ENCODE measurements at places on chromosomes 12 and 14.

DNA sequence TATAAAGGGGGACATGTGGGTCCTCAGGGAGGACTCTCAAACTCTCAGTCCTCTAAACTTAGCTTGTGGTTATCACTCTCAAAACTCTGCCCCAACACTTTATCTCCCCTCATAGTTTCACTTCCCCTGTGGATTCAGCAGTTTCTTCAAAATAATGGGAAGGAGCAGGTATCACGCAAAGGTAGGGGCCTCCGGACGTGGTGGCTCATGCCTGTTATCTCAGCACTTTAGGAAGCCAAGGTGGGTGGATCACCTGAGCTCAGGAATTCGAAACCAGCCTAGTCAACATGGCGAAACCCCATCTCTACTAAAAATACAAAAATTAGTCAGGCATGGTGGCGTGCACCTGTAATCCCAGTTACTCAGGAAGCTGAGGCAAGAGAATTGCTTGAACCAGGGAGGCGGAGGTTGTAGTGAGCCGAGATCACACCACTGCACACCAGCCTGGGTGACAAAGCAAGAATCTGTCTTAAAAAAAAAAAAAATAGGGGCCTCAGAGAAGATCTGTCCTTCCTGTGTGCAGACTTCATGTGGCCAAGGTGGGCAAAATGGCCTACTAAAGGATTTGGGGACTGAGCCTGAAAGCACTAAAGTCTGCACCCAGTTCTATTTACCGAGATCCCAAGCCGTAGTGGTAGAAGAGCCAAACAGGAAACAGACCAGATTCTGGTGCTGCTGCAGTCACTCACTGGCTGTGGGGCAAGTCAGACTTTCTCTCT is 6.4 kb downstream of the ITGB7 start:
- no peak for DNase-seq

- no peak for DNase-seq
Observed at GRCh38 chr14:69873877-69874780, 5.1 kb upstream of the SMOC1 start.

DNA sequence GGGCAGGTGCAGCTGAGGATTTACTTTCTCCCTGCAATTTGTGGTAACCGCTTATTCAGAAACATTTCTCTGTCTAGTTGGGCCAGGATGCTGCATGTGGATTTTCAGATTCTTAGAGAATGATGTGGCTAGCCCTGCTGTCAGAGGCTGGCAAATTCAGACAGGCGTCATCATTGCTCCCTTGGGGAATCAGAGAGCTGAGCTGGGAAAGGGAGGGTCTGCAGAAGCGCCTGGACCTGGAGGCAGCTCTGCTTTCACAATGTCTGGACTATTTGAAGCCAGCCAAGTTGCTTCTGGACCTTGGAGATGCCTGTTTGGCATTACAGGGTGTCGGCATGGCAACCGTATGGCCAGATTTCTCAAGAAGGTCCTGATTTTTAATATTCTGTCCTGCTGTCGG is 3.4 kb downstream of the GALNT16 start:
- peak; percentile 46 for DNase-seq

- no peak for DNase-seq
Observed at GRCh38 chr12:58537278-58537677, 383.0 kb downstream of the LRIG3 start.

DNA sequence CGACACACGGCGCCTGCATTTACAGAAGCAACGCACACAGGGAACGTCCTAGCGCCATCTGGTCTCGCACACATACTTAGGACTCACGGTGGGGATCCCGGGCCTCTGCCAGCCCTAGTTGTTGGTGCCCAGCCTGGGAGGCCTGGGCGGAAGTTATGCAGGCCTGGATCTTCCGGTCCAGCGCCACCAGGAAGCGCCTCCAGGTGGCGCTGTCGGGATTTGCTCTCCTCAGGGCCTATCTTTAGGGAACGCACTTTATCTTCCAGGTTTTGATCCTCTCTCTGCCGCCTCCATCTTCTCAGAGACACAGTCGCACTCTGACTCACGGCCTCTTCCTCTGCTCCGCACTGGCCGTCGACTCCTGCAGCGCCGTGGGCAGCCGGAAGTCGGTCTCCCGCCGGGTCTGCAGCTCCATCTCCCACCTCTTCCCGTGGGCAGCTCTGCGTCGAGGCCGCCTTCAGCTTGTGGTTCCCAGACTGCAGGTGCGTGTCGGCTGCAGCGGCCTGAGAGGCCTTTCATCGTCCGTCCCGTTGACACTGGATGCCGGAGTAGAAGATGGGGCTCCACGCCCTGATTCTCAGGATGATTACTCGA is 760.4 kb downstream of the TMEM121 start:
- no peak for DNase-seq

GRCh38 chr12:18953505-18953904 is 176.0 kb upstream of the PLEKHA5 start:
- no peak for DNase-seq

DNA sequence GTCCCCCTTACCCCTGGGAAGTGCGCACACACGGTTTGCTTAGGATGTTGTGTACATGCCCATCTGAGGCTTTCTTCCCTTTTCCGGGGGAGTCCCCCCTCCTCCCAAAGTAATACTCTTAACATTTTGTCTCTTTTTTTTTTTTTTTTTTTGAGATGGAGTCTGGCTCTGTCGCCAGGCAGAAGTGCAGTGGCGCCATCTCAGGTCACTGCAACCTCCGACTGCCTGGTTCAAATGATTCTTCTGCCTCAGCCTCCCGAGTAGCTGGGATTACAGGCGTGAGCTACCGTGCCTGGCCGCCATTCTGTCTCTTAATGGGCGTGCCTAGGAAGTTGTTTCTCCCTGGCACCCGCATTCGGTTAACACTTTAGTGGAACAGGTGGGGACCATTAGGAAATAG is 4.5 kb upstream of the GMFB start:
- DNase-seq, result no peak

DNA sequence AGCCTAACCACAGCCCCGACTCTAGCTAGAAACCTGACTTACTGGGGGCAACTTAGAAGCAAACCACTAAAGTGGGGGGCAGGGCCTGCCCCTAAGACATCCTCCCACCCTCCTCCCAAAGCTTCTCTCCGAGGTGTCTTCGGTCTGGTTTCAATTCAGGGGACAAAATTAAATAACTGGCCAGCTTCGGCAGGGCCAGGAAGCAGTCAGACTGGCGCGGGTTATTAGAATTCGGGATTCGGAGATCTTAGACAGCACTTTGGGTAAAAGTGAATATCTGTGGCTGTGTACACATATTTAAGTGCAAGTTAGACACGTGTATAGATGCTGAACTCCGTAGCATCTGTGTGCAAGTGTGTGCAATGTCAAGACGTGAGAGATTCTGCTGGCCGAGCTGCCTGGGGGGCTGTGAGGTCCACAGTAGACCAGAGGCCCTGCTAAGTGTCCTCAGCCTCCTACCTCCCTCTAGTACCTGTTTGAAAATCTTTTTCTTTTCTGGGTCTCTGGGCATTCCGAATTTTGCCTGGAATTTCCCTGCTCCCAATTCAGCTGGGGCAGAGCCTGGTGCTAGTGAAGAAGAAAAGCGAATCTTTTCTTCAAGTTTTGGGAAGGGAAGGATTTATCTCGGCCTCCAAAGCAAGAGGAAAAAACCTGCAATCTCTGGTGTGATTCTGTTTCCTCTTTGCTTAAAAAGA is 4.0 kb upstream of the HOXC10 start:
- DNase-seq, result peak; percentile 46

GRCh38 chr12:4049298-4050080 is 176.3 kb upstream of the PARP11 start:
- no peak for DNase-seq

DNA sequence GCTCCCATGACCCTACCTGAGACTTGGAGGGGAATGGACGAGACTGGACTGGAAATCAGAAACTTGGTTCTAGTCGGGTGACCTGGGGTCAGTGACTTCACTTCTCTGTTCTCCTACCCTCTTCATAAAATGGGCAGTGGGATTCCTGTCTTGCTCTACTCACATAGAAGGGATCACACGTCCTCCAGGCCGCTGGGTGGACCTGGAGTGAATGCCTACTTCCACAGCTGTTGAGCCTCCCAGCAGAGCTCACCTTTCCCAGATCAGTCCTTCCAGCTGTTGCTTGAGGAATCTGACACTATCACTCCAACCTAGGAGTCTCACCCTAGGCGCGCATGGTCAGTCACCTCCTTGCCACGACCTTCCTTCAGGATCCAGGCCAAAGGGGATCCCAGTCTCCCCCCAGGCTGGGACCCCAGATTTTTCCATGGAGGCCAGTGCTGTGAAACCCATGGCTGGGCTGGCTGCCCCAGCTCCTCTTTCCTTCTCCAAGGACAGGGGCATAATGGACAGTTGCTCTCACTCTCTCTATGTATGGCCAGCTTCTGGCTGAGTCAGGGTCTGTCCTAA is 637 bp downstream of the ACVRL1 start:
- no peak for DNase-seq

Data from left hindlimb (tissue), 1 donor.